ENCODE measurements at places on chromosomes 4 and X.

- no peak for DNase-seq
Observed at GRCh38 chrX:100830143-100830542, 10.0 kb downstream of the CSTF2 start.

DNA sequence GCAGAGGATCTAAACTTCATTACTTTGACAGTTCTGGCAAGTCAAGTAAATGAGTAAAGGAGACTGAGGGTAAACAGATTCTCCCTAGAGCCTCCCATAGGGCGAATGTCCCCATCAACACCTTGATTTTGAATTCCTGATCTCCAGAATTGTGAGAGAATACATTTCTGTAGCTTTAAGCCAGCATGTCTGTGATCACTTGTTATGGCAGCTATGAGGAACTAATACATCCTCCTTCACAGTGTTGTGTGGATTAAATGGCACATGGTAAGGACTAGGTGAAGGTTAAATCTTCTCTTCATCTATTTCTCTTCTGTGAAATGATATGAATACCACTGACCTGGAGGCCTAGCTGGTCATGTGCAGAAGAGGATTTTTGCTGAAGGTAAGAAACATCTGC, 137.3 kb downstream of the CPEB2 start:
- DNase-seq: no peak

- DNase-seq: no peak
Observed at GRCh38 chr4:110678517-110679227, 55.8 kb upstream of the PITX2 start.

DNA sequence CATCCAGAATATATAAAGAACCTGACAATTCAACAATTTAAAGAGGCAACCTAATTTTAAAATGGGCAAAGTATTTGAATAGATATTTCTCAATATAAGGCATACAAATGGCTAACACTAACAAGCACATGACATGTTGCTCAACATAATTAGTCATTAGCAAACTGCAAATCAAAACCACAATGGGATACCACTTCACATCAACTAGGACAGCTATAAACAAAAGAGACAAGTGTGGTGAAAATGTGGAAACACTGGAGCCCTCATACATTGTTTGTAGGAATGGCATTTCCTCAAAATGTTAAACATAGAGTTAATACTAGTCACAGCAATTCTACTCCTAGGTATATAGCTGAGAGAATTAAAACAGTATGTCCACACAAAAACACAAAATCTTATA, 96.7 kb downstream of the CORIN start:
- DNase-seq: no peak

Measured in activated CD4-positive, CD25-positive, alpha-beta regulatory T cell treated with anti-CD3 and anti-CD28 coated beads, Interleukin-2, amount 50 U/mL, for 16 hours (primary cell).